ENCODE measurements at places on chromosomes 5 and 9. TPM values are rescaled to one million over a fixed set of nuclear protein-coding genes. Genes with fewer than 3 reads are reported as not detected.

DNA sequence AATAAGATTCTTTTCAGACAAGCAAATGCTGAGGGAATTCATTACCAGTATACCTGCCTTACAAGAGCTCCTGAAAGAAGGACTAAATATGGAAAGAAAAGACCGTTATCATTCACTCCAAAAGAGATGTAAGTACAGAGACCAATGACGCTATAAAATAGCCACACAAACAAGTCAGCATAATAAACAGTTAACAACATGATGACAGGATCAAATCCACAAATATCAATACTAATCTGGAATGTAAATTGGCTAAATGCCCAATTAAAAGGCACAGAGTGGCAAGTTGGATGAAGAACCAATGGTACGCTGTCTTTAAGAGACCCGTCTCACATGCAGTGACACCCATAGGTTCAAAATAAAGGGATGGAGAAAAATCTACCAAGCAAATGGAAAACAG is 349.6 kb upstream of the MPDZ start:
- no peak for DNase-seq

DNA sequence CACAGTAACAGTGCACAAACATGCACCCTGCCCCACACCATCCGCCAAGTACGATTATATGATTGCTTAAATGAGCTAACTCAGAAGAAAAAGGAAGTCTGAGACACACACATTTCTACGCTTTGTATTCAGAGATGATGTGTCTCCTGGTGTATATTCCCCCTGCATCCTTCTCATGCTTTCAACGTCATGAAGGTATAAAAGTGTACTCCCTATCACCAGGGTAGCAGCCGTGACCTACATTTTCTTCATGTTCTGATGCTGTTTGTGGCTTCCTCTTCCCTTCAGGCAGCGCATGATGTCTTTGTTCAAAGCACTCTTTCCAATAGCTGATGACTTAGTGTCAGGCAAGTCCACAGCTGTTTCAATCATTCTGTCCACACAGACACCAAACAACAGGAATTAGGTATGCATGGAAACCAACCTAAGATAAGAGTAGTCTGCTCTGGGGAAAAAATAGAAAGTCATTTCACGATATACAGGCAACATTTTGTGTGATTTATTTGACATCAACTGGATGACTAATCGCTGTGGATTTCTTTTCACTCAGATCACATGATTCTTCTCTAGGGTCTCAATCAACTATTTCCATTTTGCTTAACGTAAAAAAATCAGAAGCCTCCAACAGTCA is 269.4 kb upstream of the PTGER4 start:
- peak; percentile 68 for DNase-seq

GRCh38 chr5:57450991-57451876 is 31.4 kb downstream of the ACTBL2 start:
- DNase-seq: no peak

KLHL3 gene
- 24.6 TPM for total RNA-seq

DNA sequence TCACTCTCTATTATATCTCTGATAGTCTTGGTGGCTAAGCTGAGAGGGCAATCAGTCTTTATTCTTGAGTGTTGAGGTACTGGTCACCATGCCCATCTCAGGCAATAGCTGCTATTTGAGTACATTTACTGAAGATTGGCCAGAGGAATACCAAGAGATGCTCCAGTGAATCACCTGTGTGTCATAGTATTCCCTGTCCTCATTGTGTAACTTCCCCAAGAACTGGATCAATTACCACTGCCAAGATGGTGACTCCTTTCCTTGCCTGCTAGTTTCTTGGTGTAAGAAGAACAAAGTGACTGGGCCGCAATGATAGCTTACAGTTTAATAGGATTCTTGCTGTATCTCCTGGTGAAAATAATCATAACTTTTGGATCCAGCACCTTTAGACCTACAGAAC is 418.7 kb upstream of the KIF2A start:
- no peak for DNase-seq

COL27A1 gene
- total RNA-seq: 1.3 TPM

- DNase-seq: no peak
Measured at GRCh38 chr9:11686733-11687132, 1006.5 kb upstream of the TYRP1 start.

S1PR3 gene
- 0.05 TPM for total RNA-seq

Data from T-helper 17 cell (primary cell).